ENCODE measurements at places on chromosomes 12 and 14. TPM values are rescaled to one million over a fixed set of nuclear protein-coding genes. Genes with fewer than 3 reads are reported as not detected.

PCED1B gene
- 3.9 TPM for polyA plus RNA-seq

REM2 gene
- 0.87 TPM for polyA plus RNA-seq

SOAT2 gene
- 1.3 TPM for polyA plus RNA-seq

DNA sequence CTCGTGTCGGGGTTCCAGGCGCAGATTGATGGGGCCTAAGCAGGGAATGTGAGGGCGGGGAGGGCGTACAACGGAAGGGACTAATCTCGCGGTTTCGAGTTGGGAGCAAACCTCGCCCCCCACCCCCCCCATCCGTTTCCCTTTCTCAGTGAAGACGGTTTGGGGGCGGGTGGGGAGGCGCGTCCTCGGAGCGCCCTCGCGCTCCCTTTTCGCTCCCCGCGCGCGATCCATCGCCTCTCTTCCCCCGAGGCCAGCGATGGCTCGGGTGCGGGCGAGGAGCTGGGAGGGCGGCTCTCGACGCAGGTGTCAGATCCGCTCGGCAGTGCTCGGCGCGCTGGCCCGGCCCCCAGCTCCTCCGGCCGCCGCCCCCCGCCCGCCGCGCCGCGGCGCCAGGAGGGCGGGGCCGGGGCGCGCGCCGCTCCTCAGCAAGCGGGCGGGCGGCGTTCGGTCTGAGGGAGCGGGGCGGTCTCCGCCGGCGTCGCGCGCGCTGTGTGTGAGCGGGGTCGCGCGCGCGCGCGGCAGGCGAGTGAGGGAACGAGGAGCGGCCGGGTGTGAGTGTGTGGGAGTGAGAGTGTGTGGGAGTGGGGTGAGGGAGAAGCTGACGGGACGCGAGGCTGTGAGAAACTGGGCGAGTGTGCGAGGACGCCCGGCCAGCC lies at the start of gene RIMKLB:
RIMKLB (plus strand) TSS at position 516 of the 656 bp plus-strand sequence. CDS start 15,876 bp downstream, outside the sequence.
- peak; percentile 81 for DNase-seq

- DNase-seq: no peak
Measured at GRCh38 chr12:70508178-70508577, 129.1 kb downstream of the PTPRB start.

GRCh38 chr14:100617410-100618317 lies 30.4 kb upstream of the BEGAIN start:
- DNase-seq: no peak

GRCh38 chr14:104084251-104085002 lies 1.1 kb upstream of the ASPG start:
- DNase-seq: no peak

GRCh38 chr14:75155169-75155568 lies 21.2 kb downstream of the TMED10 start:
- no peak for DNase-seq

DNA sequence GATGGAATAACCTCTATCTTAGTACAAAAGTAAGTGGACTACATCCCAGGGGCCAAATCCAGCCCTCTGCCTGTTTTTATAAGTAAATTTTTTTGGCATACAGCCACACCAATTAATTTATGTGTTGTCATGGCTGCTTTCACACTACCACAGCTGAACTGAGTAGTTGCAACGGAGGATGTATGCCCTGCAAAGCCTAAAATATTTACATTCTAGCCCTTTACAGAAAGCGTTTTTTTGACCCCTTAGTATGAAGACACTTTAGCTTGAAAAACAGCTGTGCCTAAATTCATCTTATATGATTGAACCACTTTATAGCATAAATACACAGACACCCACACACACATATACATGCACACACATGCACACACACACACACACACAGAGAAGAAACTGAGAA lies 501.6 kb downstream of the EGLN3 start:
- no peak for DNase-seq

GRCh38 chr14:80208461-80208860 lies 2.8 kb downstream of the DIO2 start:
- DNase-seq: no peak

- no peak for DNase-seq
Measured at GRCh38 chr12:119486599-119487154, 106.9 kb upstream of the TMEM233 start.
